ENCODE measurements at places on chromosomes 1 and 21.

DNA sequence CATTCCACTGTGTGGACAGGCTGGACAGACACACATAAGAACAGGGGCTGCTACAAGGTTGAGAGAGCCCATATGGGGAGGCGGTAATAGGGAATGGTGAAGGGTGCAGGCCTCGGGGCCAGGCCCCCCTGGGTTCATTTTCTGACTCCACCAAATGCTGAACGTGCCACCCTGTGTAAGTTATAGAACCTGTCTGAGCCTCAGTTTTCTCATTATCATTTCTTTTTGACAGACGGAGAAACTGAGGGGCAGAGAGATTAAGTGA lies 569.5 kb downstream of the PTPRU start:
- no peak for DNase-seq

GRCh38 chr1:21939650-21940374 lies 2.7 kb upstream of the HSPG2 start:
- DNase-seq: no peak

GRCh38 chr1:22633697-22634463 lies 2.5 kb upstream of the C1QA start:
- DNase-seq: no peak

GRCh38 chr1:117852853-117853553 lies 76.4 kb downstream of the GDAP2 start:
- DNase-seq: no peak

DNA sequence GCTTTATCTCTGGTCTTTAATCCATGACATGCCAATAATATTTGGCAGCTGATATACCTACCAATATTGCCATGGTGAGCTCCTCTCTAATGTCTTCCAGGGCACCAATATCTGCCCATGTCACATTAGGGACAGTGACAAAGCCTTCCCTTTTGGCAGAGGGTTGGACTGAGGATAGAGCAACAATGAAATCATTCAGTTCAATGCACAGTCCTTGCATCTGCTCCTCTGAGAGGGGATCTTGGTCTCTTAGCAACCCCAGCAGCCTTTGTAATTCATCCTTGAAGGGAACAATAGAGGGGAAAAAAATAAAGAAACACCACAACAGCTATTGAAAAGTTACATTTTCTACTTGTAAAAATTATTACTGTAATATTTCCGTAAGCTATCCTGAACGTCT lies 42.3 kb downstream of the NVL start:
- no peak for DNase-seq

- DNase-seq: no peak
These were observed 6.8 kb downstream of the RGS5 start for GRCh38 chr1:163195728-163196448.

DNA sequence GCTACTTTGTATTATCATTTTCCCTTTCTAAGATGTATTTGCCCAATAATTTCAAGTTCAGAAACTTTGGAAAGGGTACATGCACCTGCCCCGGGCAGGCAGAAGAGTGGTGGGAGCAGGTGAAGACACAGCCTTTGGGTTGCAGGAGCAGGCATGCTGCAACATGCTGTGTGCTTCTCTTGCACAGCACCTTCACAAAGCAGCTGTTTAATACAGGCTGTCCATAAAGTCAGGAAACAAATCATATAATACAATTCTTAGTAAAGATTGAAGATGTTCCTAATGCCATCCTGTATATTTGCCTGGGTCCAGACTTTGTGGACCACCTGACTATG lies 182.9 kb downstream of the ZNF281 start:
- no peak for DNase-seq

DNA sequence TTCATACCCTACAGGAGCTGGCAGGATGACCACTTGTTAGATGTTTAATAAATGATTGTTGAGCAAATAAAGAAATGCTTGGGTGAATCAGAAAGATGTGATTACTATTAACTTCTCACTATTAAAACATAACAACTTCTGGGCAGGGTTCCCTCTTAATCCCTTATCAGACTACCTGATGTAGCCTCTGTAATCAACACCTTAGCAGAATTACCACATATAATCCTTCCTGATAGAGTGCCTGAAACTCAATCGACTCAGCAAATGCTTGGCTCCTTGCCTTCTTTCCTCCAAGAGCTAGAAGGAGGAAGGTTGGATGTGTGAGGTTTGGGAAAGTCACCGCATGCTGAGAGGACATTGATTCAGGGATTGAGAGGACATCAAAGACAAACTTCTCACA lies 34.8 kb upstream of the DSCAM start:
- DNase-seq: no peak

GRCh38 chr1:87072411-87072810 lies 158.0 kb downstream of the HS2ST1 start:
- no peak for DNase-seq

GRCh38 chr1:219422811-219423598 lies 189.9 kb downstream of the ZC3H11B start:
- no peak for DNase-seq

DNA sequence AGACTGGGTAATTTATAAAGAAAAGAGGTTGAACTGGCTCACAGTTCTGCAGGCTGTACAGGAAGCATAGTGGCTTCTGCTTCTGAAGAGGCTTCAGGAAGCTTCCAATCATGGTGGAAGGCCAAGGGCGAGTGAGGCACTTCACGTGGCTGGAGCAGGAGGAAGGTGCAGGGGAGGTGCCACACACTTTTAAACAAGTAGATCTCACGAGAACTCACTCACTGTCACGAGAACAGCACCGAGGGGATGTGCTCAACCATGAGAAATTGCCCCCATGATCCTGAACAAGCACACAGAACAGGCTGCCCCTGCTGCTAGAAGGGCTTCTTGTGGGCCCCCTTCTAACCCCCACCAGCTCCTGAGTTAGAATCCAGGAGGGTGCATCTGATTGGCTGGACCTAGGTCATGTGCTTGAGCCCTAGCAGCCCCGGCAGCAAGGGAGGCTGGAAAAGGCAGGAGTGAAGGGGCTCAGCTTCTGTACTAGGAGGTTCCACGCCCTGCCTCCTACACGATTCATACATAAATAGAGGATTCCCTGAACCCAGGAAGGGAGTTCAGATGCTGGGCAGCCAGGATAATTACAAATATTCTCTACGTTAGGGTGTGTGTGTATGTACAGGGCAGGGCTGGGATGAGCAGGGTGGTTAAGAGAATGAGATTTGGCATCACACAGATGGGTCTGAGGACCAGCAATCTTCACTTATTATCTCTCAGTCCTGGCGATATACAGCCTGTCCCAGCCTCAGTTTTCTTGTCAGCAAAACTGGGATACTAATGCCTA lies 72.8 kb upstream of the ATP5PO start:
- no peak for DNase-seq

DNA sequence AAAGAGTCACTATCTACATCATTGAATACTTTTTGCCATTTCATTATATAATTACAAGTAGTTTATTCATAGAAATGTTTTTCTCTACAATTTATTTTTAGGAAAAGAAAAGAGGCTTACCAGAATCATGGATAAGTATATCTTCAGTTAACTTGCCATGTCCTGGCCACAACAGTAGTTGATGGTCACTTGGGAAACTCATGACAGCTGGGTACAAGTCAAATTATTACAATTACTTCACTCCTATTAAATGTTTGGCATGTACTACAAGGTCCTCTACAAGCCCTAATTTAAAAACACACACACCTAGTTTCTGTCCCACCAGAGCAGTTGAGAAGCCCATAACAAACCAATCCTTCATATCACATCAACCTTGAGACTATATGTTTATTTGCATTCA lies 29.4 kb downstream of the PALMD start:
- DNase-seq: no peak

GRCh38 chr1:44855742-44856141 lies 12.7 kb upstream of the PTCH2 start:
- no peak for DNase-seq

DNA sequence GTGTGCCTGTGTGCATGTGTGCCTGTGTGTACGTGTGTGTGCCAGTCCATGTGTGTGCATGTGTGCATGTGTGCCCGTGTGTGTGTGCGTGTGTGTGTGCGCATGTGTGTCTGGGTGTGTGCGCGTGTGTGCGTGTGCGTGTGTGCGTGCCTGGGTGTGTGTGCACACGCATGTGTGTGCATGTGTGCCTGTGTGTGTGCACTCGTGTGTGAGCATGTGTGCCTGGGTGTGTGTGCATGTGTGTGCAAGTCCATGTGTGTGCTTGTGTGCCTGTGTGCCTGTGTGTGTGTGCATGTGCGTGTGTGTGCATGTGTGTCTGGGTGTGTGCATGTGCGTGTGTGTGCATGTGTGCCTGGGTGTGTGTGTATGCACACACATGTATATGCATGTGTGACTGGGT lies 28.7 kb upstream of the COL6A2 start:
- no peak for DNase-seq

GRCh38 chr1:243345205-243345604 lies 89.4 kb downstream of the SDCCAG8 start:
- DNase-seq: no peak

- no peak for DNase-seq
These were observed 4.1 kb upstream of the PCP4 start for GRCh38 chr21:39863111-39863510.

- DNase-seq: peak; percentile 82
These were observed 475.6 kb downstream of the LTN1 start for GRCh38 chr21:28516991-28517592.

- DNase-seq: peak; percentile 71
These were observed 56.6 kb downstream of the AGPAT3 start for GRCh38 chr21:43921571-43921978.

GRCh38 chr21:32886339-32886738 lies 114.8 kb upstream of the PAXBP1 start:
- peak; percentile 72 for DNase-seq

- peak; percentile 58 for DNase-seq
These were observed 490 bp upstream of the FAM110D start for GRCh38 chr1:26158271-26158907.

- no peak for DNase-seq
These were observed 109.0 kb downstream of the EIF4G3 start for GRCh38 chr1:21067551-21068227.

DNA sequence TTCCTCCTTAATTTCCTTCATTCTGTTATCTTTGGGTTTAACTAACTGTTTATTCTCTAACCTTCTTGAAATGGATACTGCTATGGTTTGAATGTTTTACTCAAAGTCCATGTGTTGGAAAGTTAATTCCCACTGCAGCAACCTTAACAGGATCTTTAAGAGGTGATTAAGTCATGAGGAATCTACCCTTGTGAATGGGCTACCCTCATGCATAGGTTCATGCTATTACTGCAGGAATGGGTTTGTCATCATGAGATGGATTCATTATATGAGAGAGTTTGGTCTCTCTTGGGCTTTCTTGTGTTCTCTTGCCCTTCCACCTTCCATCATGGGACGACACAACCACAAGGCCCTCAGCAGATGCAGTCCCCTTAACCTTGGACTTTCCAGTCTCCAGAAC lies 516.9 kb downstream of the ADGRL2 start:
- DNase-seq: no peak

DNA sequence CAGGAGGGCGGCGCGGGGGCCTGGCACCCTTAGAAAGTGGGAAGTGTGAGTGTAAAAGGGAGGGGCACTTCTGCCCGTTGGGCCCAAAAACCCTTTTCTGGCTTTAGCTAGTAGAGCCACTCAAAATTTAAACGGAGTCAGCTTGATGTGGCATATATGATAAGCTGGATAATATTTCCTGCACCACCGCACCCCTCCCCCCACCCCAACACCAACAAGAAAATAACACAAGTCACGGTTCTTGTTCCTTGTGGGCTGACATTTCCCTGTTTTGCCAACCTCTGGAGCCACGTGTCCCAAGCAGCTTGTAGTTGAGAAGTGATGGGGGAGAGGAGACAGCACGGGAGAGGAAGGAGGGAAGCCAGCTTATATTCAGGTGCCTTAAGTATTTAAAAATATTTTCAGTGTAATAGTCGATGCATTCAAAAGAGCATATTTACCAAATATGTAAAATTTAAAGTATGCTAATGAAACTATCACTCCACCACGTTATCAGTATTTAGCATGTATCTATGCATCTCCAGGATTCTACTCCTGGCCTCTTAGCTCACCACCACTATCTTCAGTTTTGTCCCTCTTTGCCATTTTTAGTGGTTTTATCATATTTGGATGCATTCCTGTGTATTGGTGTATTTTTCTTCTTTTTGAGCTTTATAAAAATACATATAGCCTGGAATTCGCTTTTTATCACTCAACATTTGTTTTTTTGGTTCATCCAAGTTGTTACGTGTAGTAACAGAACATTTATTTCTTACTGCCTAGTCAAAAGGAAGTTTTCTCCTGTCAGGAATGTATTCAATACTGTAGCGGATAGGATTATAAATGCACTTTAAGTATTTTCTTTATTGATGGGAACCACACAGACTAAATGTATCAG lies 773 bp upstream of the DDX59 start:
- DNase-seq: no peak

DNA sequence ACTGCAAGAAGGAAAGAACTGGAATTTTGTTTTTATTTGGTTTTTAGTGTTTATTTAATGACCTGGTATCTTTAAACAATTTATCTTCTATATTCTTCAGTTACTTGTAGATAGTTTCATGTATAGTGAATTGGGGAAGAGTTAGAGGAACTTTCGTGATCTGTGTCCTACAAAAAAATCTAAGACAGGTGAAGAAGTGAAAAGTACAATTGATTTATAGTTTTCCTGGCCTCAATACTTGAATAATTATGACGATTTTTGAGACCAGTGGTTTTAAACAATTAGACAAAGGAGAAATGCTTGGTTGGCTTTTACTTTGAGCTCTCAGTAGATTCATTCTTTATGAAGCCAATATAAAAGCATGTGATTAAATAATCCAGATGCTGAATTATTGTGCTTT lies 7.5 kb downstream of the MIER1 start:
- no peak for DNase-seq

DNA sequence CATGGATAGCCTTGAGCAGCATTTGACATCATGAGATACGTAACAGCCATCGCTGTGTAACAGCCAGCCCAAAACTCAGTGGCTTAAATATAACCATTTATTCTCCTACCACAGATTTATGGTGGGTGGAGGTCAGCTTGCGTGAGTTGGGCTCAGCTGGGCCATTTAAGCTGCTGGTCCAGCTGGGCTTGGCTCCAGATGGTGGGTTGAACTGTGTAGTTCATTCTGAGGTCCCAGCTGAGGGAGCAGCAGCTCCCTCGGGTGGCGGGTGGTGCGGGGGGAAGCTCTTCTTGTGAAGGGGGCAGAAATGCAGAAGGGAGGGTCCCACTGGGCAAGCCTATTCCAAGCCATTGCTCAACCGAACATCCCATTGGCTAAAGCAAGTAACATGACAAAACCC lies 75.9 kb downstream of the IGSF21 start:
- no peak for DNase-seq

- no peak for DNase-seq
These were observed 213.1 kb upstream of the USP24 start for GRCh38 chr1:55428231-55428630.

GRCh38 chr1:212971312-212971711 lies 21.0 kb downstream of the VASH2 start:
- DNase-seq: peak; percentile 49

GRCh38 chr1:91764471-91765115 lies 121.4 kb downstream of the TGFBR3 start:
- no peak for DNase-seq
